AG20443 (cell line): ENCODE measurements at places on chromosomes 3 and 15.

DNA sequence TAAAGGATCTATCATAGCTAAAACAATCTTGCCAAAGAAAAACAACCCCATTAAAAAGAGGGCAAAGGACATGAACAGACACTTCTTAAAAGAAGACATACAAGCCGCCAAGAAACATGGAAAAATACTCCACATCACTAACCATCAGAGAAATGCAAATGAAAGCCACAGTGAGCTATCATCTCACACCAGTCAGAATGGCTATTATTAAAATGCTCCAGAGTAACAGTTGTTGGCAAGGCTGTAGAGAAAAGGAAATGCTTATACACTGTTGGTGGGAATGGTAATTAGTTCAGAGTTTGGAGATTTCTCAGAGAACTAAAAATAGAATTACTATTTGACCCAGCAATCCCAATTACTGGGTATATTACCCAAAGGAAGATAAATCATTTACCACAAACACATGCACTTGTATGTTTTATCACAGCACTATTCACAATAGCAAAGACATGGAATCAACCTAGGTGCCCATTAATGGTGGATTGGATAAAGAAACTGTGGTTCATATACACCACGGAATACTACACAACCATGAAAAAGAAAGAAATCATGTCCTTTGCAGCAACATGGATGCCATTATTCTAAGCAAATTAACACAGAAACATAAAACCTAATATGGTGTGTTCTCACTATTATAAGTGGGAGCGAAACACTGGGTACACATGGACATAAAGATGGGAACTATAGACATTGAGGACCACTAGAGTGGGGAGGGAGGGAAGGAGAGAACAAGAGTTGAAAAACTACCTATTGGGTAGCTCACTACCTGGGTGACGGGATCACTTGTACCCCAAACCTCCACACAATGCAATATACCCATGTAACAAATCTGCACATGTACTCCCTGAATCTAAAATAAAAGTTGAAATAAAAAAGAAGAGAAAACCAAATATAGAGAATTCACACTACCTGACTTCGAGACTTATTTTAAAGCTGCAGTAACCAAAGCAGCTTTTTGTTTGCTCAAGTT is 32.6 kb downstream of the ITGA11 start:
- no peak for DNase-seq

DNA sequence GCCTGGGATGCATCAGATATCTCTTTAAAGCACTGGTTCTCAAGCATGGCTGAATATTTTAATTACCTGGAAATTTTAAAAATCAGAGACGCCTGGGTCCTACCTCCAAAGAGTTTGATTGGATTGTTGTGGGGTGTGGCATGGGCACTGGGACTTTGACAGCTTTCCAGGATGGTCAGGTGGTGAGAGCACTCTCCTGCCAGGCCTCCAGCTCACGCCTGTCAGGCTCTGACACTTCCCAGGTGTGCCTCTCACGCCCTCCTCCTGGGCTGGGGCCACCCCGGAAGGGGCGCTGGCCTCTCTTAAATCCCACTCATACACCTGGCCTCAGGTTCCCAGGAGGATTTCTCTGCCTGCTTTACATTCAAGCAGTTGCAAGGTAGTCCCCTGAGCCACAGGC is 48.5 kb downstream of the AMOTL2 start:
- DNase-seq = no peak

DNA sequence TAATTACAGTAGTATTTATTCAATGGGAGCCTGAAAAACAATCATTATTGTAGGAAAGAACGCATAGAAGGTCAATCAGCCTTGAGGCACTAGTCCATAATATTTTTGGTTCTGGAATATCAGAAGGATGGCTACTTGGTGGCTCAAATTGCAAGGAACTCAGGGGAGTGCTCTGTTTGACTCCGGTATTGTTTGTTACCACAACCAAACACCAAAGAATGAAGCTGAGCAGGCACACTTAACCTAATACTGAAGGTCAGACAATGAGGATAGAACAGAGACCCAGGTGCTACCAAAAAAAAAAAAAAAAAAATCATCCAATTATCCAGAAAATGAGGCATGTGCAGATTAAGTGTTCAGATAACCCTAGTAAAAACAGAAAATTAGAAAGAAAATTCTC is 11.1 kb upstream of the SATB1 start:
- no peak for DNase-seq

GRCh38 chr15:93703092-93703739 is 528.1 kb upstream of the MCTP2 start:
- no peak for DNase-seq

DNA sequence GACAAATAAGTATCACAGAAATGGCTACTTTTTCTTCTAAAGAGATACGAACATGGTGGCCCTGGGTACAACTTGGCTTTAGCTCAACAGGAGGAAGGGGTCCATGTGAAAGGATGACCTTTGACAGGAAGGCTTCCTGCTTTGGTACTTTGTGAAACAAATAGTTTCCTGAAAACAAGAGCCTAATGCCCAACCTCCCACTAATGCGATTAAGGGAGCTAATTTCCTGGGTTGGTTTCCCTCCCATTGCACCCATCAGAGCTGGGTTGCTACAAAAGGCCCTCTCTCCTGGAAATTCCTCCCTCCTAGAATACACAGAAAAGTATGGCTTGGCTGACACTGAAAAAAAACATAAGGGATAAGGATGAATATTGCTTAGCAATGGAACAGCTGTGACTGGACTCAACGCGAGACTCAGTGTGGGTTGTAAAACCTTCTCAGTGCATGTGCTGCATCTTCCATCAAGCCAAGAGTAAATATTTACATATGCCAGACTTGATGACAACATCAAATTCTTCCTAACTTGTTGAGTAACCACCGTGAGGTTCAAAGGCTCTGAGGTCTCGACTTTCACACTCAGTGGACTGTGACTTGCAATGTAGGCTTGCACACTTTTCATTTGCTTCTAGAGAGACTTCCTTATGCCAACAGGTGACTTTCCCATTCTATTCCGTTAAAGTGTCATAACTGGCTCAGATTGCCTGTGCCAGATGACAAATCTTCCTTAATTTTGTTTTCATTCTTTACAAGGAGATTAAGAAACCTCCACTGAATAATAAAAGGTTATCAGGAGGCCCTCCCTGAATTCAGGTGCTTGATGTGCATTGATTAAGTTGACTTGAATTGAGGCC is 60.1 kb downstream of the ADAMTS9 start:
- no peak for DNase-seq
